ENCODE measurements at places on chromosomes 3 and 15.
A peak's percentile ranks its signal among the peaks of the same experiment; 100 is the strongest.

DNA sequence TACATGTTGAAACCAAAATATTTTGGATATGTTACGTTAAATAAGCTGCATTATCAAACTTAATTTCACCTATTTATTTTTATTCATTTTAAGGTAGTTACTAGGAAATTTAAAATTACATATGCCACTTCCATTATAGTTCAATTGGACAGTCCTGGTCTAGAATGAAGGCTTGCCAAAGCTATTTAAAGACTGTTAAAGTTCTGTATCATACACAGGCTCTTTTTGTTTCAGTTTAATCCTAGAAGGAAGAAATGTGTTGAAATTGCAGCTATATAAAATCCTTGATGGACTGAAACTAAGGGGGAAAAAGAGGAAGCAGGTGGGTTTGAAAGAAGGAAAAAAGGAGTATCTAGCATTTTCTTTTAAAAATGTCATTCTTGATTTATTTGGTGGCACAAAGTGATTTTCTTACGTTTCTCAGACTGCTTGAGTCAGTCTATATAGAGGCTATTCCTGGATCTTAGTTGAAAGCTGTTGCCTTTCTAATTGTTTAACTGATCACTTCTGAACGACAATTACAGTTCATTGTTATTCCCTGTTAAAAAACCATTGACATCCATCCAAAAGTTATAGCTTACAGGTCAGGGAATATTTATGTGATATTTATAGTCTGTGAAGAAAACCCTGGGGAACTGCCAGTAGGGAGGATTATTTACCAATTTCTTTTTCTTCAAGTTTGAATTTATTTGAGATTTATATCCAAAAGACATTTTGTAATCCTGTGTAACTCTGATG, 195.0 kb downstream of the RORA start:
- no peak for DNase-seq

DNA sequence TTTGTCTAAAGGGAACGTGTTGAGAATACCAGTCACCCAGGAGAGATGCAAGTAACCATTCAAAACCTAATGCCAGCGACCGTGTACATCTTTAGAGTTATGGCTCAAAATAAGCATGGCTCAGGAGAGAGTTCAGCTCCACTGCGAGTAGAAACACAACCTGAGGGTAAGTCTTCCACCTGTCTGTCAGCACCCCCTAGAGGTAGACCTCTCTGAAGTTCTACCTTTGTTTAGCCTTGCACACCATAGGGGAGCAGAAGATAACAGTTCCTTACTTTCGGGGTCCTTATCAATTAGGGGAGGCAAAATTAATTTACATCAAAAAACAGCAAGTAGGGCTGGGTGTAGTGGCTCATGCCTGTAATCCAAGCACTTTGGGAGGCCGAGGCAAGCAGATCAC, 124.4 kb downstream of the HCN4 start:
- peak; percentile 48 for DNase-seq

DNA sequence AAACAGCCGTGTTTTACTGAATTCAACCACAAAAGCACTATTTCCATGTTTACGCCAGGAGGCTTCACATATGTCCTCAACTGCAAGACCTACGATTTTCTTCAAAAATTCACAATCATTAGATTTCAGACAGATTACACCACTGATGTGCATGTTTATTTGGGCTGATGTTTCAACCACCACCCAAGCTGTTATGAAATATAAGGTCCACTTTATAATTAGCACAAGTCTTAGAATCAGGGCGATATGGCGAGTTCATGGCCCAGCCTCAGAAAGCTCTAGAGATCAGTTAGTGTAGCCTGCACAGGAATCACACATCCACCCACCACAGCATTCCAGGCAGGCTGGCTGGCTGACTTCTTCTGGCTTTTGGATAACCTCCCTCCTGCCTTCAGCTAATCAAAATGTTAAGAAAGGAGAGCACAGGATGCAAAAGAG, 15.4 kb downstream of the SH3BP5 start:
- no peak for DNase-seq

DNA sequence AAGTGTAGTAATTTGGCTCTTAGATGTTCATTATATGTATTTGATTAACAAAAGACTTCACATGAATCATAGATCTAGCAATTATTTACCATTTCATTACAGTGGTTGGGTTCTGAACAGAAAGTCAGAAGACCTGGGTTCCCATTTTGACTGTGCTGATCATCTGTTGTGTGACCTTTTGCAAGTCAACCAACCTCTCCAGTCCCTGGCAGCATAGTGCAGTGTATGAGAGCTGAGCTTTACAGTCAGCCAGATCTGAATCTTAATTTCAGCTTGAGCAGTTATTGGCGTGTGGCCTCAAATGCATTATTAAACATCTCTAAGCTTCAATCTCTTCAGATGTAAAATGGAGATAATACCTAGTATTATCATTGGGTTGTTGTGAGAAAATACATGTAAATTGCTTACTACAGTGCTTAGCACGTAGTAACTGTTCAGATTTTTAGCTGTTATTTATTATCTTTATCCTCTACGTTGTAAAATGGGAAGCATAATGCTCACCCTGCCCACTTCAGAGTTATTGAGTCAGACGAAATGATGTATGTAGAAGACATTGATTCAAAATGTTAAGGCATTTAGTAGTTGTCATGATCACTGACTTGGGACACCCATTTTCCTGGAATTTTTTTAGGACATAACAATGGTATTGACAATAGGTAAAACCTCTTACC, 104.0 kb downstream of the KLHL25 start:
- peak; percentile 80 for DNase-seq

- DNase-seq, result no peak
Observed at GRCh38 chr15:51558411-51558810, 64.2 kb downstream of the DMXL2 start.

GRCh38 chr3:120448756-120449155, 2.0 kb downstream of the FSTL1 start:
- no peak for DNase-seq

GRCh38 chr3:154193000-154193615, 71.9 kb downstream of the ARHGEF26 start:
- DNase-seq, result no peak

DNA sequence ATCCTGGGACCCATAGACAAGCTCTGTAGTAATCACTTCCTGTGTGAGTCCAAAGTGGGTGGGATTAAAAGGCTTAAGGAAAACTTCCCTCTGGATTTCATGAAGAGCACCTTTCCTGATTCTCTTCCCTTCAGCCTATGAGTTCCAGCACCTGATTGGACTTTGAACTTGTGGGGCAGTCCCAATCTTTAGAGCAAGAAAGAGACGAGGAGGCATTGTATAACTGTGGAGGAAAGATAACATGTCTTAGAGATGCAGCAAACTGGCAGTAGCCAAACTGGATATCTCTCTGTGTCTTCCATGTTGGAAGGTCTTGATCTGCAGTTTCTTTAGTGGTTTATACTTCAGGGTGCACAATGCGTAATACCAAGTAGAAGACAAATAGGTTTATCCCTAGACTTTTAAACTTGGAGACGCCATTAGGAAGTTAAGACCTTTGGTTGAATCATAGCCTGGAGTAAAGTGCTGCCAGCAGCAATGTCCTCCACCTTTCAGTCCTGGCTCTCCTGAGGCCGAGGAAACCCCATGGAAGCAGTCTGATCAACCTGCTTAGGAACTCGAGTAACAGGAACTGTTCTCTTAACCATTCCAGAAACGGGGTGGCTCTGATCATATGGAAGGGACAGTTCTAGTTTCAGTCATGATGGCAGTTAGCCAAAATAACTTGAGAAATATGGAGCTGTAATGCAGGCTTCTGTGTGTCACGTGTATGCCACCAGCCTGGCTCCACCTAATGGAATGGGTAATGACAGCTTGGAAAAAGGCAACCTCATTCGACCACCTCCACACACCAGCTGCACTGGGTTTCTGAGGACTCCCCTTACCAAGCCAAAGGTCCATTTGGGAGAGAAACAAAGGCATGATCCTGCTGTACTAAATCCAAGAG, 4.7 kb downstream of the EIF1B start:
- DNase-seq, result no peak

GRCh38 chr3:48026098-48026497, 9.9 kb upstream of the MAP4 start:
- no peak for DNase-seq

GRCh38 chr15:70086636-70087035, 11.1 kb downstream of the TLE3 start:
- DNase-seq, result no peak

DNA sequence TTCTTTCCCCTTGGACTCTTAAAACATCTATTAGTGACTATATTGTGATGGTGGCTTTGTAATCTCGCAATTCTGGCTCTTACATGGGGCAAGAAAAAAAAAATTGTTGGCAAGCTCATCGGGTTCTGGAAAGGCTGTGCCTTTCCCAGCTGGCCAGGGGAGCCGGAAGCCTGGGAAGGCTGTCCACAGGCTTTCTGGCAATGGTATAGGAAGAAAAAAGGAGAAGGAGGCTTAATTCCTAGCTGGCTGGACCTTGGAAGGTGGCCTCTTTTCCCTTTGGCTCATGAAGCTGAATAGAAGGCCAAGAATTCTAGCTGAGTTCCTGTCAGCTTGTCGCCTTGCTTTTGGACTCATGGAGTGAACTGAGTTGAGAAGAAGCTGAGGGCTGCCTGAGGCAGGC, 243.5 kb upstream of the SEMA6D start:
- DNase-seq, result no peak

DNA sequence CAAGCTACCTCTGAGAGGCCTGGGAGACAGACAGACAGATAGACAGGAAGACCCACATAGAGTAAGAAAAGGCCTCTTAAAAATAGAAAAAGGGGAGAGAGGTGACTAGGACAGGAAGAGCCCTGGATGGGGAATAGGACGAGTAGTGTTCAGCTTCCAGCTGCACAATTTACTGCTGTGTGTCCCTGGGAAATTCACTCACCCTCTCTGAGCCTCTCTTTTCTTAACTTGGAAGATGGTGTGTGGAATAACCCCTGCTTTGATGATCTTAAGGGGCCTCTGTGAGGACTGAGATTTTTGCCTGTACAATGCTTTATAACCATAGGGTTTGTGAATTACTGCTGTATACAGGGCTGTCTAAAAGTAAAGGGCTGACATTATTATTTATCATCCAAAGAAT, 37.5 kb downstream of the FEM1B start:
- no peak for DNase-seq

GRCh38 chr15:63605036-63605435, 7.8 kb downstream of the FBXL22 start:
- DNase-seq, result no peak

DNA sequence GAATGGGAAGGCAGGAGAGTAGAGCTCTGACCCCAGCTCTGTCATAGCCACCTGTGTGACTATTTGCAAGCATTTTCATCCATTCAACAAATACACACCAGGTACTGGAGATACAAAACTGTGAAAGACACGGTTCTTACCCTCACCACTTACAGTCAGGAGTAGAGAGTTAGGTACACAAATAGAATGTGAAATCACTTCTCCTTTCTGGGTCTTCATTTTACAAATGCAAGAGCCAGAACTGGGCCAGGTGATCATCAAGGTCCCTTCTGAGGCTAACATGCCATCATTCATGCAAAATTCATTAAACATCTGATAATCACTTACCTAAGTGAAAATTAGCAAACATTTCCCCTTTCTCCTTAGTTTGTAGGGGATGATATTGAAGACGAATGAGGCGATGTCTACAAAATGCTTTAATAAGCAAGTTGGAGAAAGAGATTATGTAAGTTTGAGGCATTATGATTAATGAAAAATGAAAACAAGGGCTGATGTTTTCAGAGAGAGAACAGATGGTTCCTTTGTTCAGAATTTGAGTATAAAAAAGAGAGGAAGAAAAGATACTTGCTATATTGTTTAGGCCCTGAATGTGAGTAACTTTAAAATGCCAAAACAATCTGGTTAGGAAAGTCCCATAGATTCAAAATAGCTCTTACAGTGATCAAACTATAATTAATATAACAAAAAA, 88.6 kb downstream of the LPP start:
- DNase-seq, result no peak

DNA sequence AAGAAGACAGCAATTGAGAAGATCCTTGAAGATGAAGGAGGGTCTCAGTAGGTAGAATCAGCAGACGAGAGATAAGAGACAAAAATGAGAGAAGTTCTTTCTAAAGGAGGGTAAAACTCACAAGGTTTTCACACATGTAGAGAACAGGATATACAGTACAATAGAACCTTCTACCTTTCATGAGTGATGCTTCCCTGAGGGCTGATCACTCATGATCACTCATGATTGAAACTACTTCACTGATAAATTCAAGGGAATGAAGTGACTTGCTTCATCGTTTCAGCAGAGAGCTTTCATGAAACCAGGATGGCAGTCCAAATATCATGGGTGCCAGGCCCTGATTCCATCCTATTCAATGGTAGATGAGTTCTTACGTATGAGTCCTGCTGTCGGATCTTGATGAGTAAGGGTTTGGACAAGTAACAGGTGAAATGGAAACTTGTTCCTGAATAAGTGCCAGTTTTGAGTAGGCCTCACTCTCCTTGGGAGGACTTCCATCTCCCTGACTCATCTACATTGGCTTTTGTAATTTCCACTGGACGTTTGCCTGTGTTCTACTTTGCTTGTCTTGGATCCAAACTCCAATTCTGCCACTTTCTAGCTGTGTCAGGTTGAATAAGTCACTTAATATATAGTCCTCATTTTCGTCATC, 9.6 kb upstream of the CLDN16 start:
- no peak for DNase-seq

GRCh38 chr3:114384558-114384903, 90.7 kb downstream of the TIGIT start:
- DNase-seq, result no peak

DNA sequence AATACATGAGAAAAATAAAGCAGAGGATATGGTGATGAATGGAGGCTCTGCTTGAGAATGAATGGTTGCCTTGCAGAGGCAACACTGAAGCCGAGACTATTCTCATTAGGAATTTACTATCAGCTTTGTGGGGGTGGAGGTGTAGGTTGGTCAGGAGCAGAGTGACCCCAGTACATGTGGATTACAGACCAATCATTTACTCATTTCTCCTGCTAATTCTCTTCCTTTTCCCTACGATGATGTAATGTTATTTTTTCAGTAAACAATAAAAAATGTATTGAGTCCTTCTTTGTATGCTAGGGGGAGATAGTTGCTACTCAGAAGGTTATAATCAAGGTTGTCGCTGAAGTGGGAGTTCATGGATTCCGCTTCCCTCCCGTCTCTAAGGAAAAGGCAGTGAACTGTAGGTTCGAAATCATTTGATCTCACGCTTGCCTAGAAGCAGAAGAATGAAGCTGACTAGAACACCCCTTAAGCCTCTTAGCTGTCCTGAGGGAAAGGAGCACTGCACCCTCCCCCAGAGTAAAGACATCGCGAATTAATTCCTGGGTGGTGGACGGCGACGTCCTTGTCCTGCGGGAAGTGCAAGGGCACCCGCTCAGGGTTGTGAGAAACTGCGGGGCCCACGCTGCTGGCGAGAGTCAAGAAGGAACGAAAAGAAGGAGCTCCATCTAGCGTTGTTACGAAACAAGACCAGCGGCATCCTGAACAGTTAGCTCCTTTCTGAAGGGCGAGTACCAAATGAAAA, 213.2 kb upstream of the PFN2 start:
- DNase-seq, result peak; percentile 59

DNA sequence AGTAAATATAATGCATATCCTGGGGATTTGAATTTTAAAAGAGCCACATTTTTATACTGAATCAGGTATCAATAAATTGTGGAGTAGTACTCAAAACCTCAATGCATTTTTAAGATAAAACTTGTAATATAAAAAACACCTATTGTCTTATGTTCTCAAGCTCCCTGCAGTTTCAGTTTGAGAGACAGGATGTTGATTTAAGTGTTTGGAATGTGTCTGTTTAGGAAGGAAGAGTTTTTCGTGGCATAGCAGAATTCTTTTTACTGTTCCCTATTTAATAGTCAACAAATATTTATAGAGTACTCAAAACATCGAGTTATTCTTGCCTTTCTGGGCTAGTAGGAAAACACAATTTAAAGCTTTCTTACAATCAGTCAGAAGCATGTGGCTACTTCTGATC, 146.1 kb upstream of the BCHE start:
- DNase-seq, result no peak
